ENCODE measurements at places on chromosomes 1 and 21.

DNA sequence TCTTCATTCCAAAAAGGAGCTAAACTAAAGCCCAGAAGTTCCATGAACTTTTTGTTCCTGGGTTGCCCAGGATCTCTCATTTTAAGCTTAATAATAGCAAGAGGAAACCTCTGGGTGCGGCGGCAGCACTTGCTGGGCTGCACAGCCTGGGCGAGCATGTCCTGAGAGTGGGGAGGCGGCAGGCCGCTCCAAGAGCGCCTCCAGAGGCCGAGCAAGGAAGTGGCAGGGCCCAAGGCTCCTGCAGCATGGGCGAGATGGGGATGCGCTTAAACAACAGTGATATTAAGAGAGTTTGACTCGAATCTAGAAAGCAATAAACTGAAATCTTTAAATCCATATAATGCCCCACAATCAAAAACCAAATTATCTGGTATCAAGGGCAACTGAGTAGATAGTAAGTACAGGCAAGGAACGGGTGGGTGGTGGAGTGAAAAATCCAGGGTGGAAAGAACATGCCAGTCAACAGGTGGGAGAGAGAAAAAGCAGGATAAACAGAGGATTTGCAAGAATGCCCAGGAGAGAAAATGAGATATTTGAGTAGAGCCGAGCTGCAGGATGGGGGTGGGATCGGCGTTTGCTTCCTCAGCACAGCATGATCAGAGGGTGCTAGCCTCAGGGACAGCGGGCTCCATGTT is 14.1 kb upstream of the TNR start:
- peak; percentile 14 for DNase-seq

DNA sequence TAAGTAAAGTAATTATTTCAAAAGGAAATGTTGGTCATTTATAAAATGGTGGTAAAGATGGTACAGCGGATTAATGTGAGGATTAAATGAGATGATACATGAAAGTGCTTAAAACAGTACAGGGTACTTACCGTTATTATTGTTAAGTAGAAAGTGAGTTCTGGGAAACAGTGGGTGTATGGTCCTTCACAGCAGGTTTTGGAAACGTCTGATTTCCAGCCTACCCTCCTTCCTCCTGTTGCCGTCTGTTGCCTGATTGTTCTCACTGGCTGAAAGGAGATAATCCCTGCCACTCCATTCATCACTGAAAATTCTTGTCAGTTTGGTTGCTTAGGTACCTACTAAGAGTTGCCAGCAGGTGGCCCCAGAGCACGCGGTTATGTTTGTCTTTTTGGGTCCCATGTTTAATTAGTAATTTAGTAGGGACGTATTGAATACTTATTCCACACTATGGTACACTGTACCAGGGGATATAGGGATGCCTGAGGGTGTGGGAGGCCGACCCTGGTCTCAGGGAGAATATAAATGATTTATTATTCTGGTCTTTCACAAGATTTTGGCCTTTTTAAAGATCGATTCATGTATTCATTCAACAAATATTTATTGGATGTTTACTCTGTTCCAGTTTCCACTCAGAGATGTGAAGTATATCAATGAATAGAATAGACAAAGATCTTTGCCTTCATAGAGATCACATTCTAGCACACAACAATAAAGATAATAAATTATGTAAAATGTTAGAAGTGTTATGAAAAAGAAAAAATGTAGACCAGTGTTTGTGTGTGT is 30.8 kb upstream of the RPTN start:
- peak; percentile 58 for DNase-seq

DNA sequence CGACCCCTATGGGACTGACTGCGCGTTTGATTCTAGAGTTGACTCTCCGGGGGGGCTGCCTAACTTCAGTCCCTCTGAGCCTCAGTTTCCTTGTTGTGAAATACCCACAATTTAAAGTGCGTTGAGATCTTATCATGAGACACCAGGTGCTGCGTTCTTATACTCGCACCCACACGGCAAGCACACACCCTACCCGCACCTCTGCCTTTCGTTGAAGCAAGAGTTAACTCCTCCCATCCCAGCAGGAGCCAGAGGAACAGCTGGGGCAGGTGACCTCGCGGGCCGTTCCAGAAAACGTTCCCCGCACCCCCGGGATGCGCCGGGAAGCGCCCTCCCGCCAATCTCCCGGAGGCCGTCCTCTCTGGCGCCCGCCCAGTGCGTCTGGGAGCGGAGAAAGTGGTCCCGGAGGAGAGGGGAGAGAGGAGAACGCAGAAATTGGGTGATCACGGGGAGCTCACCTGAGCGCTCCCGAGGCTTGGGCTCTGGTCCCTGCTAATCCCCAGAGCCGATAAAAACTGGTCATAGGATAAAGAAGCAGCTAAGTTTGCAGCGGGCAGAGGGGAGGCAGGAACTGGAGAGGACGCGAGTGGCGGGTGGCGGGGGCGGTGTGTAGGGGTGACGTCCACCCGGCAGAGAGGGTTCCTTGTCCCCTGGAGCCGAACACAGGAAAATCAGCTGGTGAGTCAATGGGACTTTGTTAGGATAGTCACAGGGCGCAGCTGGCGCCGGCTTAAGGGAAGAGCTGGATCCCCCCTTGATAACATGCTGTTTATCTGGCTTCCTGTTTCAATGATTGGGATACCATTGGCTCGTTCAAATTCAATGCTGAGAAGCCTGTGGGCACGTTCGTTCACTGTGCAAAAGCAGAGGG is 869 bp downstream of the NAV1 start:
- DNase-seq = no peak

GRCh38 chr1:11688506-11688905 is 3.0 kb upstream of the DRAXIN start:
- no peak for DNase-seq

- DNase-seq = no peak
Observed at GRCh38 chr1:199700551-199700950, 327.0 kb upstream of the NR5A2 start.
